Stimulated activated CD4-positive, alpha-beta T cell treated with anti-CD3 and anti-CD28 coated beads, TNF-alpha, amount 100 ng/mL, for 4 hours (primary cell): ENCODE measurements at places on chromosomes 4 and X.

- no peak for DNase-seq
These were observed 840 bp downstream of the GUF1 start for GRCh38 chr4:44679060-44679459.

DNA sequence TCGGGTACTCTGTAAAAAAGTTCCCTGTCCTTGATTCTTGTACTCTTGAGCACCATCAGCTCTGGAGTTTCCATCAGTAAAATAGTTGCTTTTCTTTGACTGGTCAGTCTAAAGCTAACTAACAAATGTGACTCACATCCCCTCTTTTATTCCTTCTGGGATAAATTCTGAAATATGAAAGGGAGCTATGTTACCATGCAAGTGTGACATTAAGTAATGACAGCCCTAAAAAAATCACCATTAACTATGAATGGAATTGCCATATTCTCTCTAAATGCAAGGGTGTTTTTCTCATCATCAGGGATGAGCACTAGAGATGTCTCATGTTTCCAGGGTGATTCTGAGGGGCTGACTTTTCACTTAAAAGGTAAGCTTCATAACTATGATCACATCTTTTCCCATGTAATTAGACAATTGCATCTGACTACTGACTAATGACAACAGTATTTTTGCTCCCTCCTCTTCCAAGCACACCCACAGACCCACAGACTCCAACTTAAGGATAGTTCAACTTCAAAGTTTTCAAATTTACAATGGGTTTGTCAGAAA, 26.9 kb upstream of the RASGEF1B start:
- DNase-seq = no peak

- DNase-seq = no peak
These were observed 51.6 kb upstream of the BLTP1 start for GRCh38 chr4:122100508-122100907.

- no peak for DNase-seq
These were observed 145.8 kb upstream of the ATP6AP2 start for GRCh38 chrX:40434947-40435346.

DNA sequence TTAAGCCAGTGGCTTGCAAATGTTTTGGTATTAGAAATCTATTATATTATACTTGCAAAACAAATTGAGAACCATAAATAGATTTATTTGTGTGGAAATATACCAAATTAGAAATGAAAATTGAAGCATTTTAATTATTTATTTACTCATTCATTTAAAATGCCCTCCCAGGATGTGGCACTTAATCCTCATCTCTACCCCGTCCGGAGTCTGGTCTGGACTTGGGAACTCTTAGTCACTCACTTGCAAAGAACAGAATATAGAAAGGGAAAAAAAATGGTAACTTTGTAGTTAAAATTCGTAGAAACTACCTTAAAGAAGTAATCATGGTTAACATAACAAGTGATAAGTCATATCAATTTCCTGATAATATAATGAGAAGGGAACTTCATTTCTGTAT, 775.9 kb upstream of the INTU start:
- DNase-seq = no peak

DNA sequence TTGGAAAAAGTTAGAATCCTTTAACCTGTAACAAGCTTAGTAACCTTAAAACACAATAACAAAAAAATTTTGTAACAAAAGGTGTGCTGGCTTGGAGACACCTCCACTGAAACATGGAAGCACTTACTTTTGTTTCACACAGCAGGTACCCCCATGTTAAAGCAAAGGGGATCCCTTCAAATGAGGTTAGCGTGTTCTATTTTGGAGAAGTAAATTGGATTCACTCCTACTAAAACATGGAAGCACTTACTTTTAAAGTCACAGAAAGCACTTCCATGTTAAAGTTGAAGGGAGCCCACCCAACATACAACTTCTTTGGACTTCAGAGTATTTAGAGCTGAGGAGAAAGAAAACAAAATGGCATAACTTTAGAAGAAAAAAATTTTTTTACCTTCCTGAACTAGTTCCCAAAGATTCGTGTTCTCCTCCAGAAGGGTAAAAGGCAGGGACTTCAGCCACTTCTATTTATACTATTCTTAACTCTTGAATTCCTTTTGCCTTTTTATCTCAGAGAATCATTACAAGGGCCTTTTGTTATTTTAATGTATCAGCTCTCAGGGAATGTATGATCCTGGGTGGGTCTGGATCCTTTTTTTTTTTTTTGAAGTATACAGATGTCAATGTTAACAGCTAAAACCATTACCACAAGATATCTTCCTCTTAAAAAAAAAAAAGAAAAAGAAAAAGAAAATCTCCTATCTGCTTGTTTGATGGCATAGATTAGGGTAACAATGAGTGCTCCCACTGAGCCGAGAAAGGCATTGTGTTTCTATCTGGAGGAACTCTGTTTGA, 11.5 kb downstream of the LARP7 start:
- no peak for DNase-seq

GRCh38 chrX:71661919-71662318, 5.4 kb upstream of the LOC101059915 start:
- DNase-seq = no peak

DNA sequence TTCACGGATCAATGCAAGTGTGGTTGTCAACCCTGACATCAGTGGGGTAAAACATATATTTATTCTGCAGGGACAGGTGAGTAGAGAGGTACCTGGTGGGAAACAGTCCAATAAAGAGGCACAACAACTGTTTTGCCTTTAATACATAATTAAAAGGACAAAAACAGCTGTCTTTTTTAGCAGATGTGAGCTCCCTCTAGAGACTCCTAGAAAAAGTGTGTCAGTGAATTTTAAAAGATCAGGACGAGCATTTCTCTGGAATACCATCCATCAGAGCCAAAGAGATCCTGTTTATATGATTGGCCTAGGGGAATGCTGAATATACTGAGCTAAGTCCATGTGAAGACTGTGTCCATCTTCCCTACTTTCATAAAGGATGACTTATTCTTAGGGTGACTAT, 58.3 kb downstream of the TMEM144 start:
- no peak for DNase-seq

- DNase-seq = peak; percentile 82
These were observed 9.9 kb downstream of the TNIP2 start for GRCh38 chr4:2745981-2746806.

- DNase-seq = no peak
These were observed 37.0 kb upstream of the CT83 start for GRCh38 chrX:116499780-116500179.

GRCh38 chrX:148322906-148323305, 177.5 kb upstream of the AFF2 start:
- DNase-seq = no peak

DNA sequence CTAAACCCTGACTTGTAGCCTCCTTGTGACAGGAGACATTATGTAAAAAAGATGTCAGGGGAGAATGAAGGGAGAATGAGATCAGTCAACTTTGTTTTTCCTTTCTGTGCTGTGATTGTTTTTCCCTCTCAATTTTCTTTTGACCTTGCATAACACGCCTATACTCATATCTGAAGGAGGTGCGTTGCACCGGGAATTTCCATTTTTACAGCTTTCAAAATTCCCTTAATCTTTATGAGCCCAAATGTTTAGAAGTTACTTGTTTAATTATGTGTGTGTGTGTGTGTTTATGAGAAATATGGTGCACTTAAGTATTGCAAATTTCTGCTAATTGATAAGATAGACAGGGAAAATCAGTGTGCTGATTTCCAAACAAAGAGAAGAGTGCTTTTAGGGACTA, 21.6 kb downstream of the SYNPO2 start:
- DNase-seq = no peak

- no peak for DNase-seq
These were observed 45.2 kb downstream of the LNX1 start for GRCh38 chr4:53545942-53546581.

DNA sequence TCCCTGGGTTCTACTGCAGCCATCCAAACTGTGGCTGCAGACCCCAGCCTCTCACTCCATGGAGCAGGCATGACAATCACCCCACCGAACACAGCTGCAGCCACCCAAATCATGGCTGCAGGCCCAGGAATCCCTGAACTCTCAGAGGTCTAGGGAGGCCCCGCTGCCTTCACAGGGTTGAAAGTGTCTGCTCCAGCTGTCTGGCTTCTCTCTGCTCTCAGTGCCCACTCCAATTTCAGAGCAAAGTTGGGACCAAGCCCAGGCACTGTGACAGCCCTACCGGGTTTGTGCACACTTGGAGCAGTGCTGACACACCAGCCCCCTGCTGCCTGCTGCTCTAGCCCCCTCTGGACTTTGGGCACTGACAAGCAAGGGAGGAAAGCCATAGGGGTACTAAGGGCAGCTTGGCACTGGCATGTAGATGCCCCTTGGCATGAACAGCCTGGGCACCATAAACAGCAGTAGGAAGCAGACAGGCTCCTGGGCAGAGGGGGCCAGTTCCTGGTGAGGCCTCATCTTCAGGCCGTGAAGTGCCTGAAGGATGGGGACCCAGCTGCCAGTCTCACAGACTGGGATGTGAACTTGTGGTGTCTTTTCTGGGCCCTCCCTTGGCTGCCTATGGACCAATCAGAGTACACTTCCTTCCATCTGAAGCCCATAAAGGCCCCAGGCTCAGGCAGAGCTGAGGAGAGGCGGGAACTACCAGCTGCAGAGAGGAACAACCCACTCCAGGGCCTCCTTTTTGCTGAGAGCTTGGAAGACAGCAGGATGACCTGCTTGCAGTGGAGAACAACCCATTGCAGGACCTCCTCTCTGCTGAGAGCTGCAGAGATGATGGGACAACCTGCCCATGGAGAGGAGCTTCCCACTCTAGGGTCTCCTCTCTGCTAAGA, 68.8 kb downstream of the TECRL start:
- DNase-seq = no peak

- DNase-seq = no peak
These were observed 184.9 kb downstream of the NSUN7 start for GRCh38 chr4:40934676-40935075.

DNA sequence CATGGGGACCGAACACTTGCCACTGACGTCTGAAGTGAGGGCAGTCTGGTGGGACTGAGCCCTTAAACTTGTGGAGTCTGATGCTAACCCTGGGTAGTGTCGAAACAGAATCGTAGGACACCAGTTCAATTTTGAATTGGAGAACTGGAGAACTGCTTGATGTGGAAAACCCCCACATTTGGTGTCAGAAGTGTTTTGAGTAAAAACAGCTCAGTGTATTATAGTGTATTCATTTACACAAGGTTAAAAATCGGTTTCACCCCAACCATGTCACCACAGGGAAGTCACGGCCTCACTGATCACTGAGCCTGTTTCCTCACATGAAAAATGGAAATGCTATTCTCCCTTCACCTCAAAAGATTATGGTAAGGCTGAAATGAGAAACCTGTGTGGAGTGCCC, 21.9 kb downstream of the PIN4 start:
- no peak for DNase-seq

DNA sequence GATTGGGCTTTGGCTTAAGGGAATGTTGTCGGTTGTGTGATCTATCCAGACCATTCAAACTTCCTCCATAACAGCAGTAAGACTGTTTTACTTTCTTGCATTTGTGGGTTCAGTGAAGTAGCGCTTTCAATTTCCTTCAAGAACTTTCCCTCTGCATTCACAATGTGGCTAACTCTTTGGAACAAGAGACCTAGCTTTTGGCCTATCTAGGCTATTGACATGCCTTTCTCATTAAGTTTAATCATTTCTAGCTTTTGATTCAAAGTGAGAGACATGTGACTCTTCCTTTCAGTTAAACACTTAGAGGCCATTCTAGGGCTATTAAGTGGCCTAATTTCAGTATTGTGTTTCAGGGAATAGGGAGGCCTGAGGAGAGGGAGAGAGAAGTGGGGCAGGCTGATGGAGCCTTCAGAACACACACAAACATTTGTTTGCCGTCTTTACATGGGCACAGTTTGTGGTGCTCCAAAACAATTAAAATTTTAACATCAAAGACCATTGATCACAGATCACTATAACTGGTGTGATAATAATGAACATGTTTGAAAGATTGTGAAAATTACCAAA, 34.1 kb downstream of the ADH5 start:
- no peak for DNase-seq

GRCh38 chr4:175536852-175537453, 275.1 kb downstream of the GPM6A start:
- DNase-seq = no peak

GRCh38 chr4:86536151-86536550, 58.0 kb upstream of the PTPN13 start:
- no peak for DNase-seq

DNA sequence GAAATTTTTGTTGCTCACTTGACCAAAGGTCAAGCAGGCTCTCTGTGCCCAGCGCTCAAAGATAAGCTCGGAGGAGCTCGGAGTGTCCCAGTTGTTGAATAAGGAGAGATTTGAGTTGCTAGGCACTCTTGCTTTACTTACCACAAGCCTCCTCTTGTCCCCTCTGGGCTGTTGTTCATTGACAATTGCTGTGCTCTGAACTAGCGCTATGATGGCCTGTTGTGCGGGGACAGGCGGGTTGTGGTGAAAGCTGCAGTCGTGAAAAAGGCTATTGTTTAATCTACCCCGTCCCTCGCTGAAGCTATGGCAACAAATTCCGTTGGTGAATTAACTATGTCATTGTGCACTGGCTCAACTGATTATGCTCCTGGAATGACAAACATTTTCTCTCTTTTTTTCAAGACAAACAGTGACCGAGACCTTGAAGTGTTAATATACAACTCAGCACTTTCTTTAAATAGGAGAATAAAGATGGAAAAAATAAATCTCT, 21.0 kb upstream of the POLA1 start:
- DNase-seq = no peak

- no peak for DNase-seq
These were observed 50.1 kb downstream of the GAB1 start for GRCh38 chr4:143386812-143387211.

GRCh38 chr4:88367826-88368225, 10.8 kb upstream of the HERC6 start:
- no peak for DNase-seq

- DNase-seq = no peak
These were observed 238.7 kb upstream of the NR3C2 start for GRCh38 chr4:148680884-148681283.

DNA sequence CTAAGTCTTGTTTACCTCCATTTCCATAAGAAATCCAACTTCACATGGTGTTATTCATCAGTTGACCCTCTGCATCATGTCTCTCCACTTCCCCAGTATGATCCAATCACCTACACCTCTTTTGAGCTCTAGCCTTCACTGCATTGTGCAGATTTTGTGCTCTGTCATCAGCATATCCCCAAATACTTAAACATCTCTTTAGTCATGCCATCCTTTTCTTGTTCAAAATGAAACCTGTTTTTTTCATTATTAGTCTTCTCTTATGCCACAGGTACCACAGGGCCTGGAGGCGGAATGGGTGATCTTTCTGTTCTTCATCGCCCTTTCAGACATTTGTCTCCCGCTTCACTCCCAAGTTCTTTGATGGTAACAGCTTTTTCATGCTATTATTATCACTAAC, 382.7 kb upstream of the GALNTL6 start:
- no peak for DNase-seq

GRCh38 chr4:184280591-184281071, 63.0 kb upstream of the ENPP6 start:
- DNase-seq = no peak

- no peak for DNase-seq
These were observed 1.5 kb downstream of the FRMPD3 start for GRCh38 chrX:107450823-107451509.

DNA sequence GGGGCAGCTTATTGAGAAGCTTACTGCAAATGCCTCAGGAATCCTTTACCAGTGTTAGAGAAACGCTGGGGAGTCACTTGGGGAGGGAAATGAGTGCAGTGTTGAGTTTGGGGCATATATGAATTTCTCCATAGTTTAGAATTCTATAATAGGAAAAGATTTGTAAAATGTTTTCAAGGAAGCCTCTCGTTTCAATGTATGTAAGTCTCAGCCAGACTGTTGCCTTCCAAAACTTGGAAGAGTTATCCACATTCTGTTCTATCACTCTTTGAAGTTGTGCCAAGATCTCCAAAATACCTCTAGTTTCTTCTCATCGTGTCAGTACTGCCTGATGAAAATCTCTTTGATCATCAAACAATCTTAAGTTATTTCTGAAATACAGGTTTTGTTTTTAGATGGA, 565 bp upstream of the LRCH2 start:
- DNase-seq = no peak
